HFFc6 (cell line): ENCODE measurements at places on chromosomes 4 and X. TPM values are rescaled to one million over a fixed set of nuclear protein-coding genes. Genes with fewer than 3 reads are reported as not detected.

The CCDC149 gene
- 12.7 and 13.0 TPM in 2 replicates for total RNA-seq

GRCh38 chr4:152640058-152640921, 39.5 kb downstream of the TMEM154 start:
- DNase-seq = peak; percentile 22

DNA sequence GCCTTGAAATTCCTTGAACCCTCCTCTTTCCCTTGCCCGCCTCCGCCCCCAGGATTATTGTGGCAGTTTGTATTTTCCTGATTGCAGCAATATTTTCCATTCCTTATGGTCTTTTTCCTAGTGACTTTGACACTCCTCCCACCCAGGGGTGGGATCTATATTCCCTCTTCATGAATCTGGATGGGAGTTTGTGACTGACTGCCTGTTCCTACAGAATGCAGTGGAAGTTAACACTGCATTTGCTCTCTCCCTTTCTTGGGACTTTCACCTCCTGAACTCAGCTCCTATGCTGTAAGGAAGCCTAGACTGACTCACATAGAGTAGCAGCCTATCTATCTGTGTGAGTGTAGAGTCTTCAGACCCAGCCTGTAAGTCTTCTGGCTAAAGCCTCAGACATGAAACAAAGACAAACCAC, 2.2 kb downstream of the FUNDC2 start:
- DNase-seq = no peak

- DNase-seq = no peak
These were observed 35.3 kb upstream of the ADAMTS3 start for GRCh38 chr4:72604324-72604723.
